AG04450 (cell line): ENCODE measurements at places on chromosomes 3 and 15.

GRCh38 chr3:26018889-26019288 is 229.0 kb downstream of the OXSM start:
- no peak for DNase-seq

DNA sequence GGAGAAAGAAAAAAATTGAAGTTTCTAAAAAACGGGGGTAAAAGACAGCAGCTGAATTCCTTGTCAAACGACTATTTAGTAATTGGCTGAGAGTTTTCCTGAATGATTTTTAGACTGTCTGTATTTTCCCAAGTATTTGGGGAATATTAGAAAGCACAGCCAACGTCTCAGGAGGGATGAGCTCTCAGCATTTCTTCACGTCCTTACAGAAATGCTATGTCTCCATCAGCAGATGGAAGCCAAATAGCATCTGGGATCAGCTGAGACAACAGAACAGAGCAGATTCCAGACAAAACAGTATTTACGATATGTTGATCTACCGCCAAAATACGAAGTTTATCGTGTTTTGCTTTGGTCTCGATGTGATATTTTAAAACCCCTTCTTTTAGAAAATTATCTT is 5.3 kb upstream of the TMC3 start:
- no peak for DNase-seq

GRCh38 chr15:58398643-58399042 is 33.1 kb upstream of the LIPC start:
- DNase-seq: no peak

- DNase-seq: no peak
Measured at GRCh38 chr3:120615847-120616609, 19.9 kb downstream of the NDUFB4 start.

- no peak for DNase-seq
Measured at GRCh38 chr3:112623717-112624116, 17.2 kb downstream of the CCDC80 start.

GRCh38 chr3:148646126-148646665 is 51.5 kb upstream of the AGTR1 start:
- DNase-seq: no peak

- DNase-seq: no peak
Measured at GRCh38 chr3:175526609-175527280, 667.6 kb downstream of the NAALADL2 start.

- no peak for DNase-seq
Measured at GRCh38 chr3:81853431-81853830, 92.0 kb upstream of the GBE1 start.

- no peak for DNase-seq
Measured at GRCh38 chr3:132351222-132351806, 34.1 kb downstream of the ACP3 start.

GRCh38 chr15:99142562-99142961 is 37.7 kb downstream of the SYNM start:
- DNase-seq: no peak

- peak; percentile 57 for DNase-seq
Measured at GRCh38 chr3:14391033-14391432, 11.4 kb upstream of the SLC6A6 start.

DNA sequence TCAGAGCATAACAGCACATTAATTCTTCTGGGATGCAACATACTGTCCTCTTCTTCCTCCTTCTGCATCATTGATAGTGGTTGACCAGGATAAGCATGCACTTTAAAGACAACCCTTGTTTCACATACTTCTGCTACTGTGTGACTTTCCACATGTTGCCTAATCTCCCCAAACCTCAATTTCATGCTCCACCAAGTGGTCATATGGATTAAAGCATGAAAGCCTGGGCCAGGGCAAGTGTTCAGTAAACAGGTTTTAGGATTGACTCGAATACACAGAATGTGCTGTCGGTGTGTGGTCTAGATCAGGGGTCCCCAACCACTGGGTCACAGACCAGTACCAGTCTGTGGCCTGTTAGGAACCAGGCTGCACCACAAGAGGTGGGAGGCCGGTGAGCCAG is 22.5 kb upstream of the BFSP2 start:
- peak; percentile 53 for DNase-seq

- no peak for DNase-seq
Measured at GRCh38 chr3:5563537-5564277, 376.2 kb downstream of the EDEM1 start.

- DNase-seq: no peak
Measured at GRCh38 chr3:98114264-98114663, 16.3 kb upstream of the OR5H1 start.

DNA sequence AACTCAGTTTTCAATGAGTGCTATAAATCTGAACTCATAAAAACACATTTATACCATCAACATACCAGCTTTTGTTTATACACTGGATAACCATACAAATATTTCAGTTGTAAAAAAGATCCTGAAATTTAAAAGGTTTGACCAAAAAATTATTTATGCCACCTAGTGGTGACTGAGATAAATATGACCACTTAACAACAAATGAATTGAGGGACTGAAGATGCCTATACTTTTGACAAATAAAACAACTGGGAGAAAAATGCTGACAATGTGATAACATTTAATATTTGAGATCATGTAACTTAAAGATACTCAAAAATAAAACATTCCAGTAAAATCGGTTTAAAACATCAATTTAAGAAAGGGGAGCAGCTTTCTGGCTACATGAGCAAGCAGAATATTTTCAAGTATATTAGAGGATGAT is 30.4 kb downstream of the ATG3 start:
- peak; percentile 6 for DNase-seq
